ENCODE measurements at places on chromosomes 7 and 10.

DNA sequence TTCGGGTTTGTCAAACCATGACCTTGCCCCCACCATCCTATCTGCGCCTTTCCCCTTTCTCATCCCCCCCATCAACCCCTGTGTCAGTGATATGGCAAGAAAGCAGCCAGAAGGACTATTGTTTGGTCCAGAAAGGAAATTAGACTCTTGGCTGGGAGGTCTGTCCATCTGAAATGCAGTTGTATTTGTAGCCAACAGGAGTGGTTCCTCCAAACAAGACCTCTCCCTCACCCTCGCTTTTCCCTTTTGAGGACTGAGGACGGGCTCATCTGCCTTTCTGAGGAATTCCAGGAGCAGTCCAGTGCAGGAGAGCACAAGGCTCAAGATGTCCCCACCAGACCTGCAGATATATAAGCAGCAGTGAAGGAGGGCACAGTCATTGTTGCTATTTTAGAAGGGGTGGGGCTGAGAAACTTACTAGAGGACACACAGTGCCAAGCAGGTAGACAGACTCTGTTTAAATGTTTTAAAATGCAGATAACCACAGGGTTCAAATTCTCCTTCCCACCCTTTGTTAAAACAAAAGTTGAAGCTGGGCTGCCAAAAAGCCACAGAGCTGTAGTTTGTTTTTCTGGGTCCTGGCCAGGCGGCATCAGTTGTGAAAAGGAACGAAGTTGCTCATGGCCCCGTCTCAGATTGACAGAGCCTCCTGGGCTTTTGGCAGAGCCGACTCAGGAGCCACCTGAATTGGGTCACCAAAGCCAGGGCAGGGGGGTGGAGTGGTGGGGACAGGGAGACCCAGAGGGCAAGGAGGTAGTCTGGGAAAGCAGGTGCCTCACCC lies 37.3 kb downstream of the CYP17A1 start:
- no peak for DNase-seq

GRCh38 chr7:68216051-68216450 lies 1219.4 kb downstream of the TYW1 start:
- DNase-seq: no peak

DNA sequence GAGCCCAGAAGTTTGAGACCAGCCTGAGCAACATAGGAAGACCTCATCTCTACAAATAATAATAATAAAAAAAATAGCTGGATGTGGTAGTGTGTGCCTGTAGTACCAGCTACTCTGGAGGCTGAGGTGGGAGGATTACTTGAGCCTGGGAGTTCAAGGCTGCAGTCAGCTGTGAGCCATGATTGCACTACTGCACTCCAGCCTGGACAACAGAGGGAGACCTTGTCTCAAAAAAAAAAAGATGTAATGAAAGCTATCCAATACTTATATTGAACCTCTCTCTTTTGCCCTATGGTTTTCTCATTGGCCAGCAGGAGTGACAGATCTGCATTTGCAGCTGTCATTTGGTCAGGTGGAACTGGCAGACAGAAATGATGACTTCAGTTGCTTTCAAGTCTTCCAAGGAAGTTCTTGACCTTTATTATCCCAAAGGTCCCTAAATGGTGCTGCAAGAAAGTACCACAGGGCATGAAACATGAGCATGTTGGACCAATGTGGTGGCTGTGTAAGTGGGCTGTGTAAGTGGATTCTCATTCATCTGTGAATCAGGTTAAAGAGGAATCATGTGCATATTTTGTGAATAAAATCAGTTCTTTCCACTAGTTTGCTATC lies 99.4 kb downstream of the CALD1 start:
- DNase-seq: no peak

DNA sequence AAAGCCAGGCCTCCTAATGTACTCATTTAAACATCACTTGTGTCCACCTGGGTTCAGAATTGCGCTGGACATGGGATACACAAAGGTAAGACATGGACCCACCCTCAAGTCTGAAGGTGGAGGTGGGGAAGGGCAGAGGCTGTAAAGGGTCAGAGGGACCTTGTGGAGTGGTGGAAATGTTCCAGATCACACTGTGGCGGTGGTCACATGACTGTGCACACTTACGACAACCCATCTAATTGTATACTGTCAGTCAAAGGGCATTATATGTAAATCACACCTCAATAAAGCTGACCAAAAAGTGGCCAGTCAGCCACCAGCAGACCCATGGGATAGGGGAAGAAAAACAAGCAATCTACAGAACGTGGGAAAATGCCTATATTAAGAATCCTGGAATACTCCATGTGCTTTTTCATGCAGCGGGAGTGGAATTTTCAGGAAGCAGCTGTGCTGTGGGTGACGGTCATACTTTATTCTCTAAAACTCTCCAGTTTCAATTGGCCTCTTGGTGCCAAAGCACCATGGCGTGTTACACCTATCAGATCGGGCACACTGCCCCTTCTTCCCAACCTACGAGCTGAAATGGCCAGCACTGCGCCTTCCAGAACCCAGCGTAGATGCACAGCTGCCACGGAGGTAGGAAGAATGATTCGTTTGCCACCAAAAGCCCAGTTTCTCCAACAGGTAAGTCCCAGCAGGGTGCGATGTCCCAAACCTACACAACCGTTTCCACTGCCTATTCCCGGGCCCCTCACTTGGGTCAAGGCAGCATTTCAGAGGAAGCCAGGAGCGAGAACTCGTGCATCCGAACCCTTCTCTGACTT lies 69.8 kb downstream of the PRKAG2 start:
- DNase-seq: no peak

- DNase-seq: no peak
Measured at GRCh38 chr7:29401769-29402168, 161.9 kb upstream of the PRR15 start.

DNA sequence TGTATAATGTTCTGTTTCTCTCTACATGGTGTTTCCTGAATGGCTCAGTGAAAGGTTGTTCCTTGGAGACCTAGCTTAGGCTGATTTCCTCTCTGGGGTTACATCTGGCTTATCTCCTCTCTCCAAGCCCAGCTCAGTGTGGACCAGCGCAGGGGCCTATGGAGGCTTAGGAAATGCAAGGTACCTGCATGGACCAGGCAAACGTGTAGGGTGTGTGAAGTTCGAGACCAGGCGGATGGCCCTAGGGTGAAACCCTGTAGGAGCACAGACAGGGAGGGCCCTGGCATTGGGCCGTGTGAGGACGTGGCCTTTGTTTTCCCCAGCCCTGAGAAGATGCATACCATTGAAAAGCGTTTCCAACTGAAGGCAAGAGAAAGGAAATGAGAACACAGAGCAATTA lies 59.0 kb downstream of the DOCK1 start:
- DNase-seq: no peak

DNA sequence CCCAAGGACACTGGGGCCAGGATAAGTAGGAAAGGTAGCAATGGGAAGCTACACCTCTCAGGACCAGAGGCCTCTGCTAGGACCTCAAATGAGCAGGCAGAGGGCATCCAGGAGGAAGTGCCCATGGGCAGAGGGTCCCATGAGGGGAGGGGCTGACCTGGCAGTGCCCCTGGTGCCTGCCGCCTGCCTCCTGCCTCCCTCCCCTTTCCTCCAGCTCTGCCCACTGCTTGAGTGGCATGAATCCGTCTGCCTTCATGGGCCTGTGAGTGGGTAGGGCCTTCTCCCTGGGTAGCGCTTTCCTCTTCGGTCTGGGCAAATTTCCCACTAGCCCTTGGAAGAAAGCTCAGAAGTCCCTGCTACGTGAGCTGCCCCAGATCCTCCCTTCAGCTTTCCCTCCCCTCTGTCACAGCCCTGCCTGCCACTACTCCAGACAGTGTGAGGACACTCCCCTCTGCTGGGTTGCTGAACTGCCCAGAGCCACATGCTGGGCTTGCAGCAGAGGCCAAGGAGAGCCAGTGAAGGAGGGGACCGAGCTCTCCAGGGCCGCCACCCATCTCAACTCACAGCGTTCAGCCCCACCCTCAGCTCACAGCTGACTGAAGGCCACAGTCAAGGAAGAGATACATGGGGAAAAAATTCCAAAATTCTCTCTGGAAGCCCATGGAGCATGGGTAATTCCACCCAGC lies 141.4 kb downstream of the ARHGAP22 start:
- DNase-seq: no peak

DNA sequence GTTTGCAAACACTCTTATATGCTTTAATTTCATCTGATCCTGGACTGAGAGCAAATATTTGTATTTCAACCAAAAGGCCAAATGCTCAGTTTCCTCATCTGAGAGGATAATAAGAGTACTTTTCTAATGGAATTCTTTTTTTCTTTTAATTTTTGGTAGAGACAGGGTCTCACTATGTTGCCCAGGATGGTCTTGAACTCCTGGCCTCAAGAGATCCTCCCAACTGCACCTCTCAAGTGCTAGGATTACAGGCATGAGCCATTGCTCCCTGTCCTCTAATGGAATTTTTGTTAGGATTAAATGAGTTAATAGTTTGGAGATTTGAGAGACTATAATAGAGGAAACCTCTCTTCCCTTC lies 68.4 kb upstream of the KMT2E start:
- DNase-seq: no peak

DNA sequence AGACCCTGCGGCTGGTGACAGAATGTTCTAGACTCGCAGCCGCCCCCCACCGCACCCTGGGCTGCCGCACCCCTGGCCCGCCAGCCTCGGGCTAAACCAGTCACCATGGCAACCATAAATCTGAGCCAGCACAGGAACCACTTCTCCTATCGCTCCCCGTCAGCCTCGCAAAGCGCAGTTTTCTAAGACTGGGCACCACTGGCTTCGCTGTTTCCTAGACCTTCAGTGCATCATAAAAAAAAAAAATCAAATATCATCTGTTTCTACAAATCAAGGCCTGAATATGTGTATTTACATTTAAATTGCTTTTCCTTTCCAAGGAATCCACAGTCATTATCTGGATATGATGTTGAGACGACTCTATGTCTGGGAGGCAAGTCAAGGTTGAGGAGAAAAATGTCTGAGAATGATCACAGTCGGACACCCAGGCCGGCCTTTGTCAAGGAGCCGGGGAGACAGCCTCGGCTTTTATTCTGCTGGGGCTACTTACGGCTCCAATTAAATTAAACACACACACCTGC lies 99.9 kb downstream of the PTPRN2 start:
- DNase-seq: no peak

DNA sequence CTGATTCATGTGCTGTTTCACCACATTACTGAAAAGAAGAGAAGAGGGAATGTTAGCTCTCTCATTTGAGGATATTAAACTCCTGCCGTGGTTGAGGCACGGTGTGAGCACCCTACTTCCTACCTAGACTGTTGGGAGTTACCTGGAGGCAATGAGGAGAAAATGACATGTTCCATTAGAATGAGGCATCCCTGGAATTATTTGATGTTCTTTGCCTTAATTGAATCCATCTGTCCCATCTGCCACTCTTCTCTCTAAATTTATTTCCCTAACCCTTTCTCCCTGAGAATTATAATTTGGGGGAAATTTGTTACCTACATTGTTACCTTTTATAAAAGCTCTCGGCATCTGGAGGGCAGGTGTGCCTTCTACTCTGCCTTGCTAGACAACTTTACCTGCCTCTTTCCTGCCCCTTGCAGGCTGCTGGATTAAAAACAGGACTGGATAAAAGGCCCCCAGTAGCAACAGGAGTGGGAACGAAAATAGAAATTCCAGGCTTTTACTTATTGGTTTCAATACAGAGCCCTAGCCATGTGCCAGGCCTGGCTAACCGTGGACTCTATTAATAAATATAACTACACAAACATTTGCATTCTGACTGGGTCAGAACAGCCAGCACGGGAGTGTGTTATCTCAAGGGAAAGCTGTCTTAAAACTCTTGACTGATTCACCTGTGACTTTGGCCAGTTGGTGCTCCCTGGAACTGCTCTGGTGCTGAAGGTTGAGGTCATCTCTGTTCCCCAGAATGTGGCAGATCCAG lies 4.4 kb upstream of the ATXN7L1 start:
- no peak for DNase-seq

GRCh38 chr7:50710441-50711154 lies 72.1 kb downstream of the GRB10 start:
- no peak for DNase-seq

DNA sequence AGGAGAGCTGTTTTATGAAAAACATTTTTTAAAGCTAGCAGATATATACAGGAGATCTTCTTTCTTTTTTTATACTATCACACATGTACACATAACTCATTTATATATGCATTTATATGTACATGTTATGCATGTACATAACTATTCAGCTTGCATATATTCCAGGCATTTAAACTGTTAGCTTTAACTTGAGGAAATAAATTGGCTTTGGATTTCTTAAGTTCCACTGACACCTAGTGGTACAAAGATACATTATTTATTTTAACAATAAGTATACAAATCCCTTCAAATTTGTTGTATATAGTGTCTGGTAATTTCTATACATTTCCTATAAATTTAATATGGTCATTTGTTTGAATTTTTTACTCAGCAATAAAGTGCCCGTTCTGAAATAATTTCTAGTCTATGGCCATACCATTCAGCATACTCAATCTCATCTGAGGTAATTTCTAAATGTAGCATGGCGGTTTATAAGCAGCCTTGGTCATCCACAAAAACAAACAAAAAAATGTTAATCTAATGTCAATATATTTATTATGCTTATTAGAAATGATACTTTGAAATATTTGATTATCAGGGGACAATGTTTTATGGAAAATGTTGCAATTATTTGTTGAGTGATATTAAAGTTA lies 11.6 kb downstream of the ZDHHC6 start:
- no peak for DNase-seq

- no peak for DNase-seq
Measured at GRCh38 chr7:156753630-156754029, 113.1 kb downstream of the RNF32 start.

DNA sequence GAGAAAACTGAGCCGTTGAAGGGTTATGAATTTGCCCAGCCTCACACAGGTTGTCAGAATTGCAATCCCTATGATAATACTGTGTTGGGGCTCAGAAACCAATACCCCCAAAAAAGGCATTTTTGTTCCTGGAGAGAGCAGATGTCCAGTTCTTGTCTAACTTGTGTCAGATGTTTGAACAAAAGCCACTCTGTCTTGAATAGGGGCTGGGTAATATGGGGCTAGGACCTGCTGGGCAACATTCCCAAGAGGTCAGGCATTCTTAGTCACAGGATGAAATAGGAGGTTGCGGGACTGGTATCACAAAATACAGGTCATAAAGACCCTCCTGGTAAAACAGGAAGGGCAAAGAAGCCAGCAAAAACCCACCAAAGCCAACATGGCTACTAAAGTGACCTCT lies 482.1 kb downstream of the IPMK start:
- DNase-seq: no peak

DNA sequence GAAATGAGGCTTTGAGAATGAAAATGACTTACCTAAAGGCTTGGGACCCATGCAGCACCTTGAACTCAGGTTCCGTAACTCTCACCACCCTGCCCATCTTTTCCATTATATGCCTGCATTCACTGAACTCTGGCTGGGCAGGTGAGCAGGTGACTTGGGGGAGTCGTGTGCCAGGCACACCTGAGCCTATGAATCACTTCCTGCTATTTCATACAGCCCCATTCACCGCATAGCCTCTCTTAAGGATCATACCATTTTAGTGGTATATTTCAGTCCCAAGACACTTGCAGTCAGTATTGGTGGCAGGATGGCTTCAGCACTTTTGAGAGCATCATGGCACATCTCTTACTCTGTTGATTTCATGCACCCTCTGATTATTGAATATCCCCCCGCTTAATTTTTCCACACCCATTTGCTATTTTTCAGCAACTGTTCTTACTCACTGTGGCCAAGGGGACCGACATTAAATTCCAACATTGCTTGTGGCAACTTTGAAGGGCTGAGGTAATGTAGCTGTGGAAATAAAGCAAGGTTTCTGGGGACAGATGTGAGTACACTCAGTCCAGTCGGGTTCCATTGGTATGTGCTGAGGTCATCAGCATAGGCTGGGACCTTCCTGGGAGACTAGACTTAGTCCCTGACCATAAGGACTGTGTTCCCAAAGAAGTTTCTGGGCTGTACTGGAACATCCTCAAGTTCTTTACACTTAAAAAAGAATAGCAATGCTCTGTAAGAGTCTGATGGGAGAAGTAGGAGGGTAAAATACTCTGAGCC lies 39.8 kb upstream of the ZNF438 start:
- no peak for DNase-seq

Measured in T-helper 2 cell (primary cell).